ENCODE measurements at places on chromosomes 5 and 9. TPM values are rescaled to one million over a fixed set of nuclear protein-coding genes. Genes with fewer than 3 reads are reported as not detected.

Gene LCN6
- total RNA-seq = not detected

Gene CNTNAP3
- total RNA-seq = 1.1 TPM

Gene LRRC70
- 0.83 TPM for total RNA-seq

Gene CRHBP
- not detected for total RNA-seq

- DNase-seq = peak; percentile 66
These were observed 49.5 kb downstream of the AGXT2 start for GRCh38 chr5:34998058-34998789.

DNA sequence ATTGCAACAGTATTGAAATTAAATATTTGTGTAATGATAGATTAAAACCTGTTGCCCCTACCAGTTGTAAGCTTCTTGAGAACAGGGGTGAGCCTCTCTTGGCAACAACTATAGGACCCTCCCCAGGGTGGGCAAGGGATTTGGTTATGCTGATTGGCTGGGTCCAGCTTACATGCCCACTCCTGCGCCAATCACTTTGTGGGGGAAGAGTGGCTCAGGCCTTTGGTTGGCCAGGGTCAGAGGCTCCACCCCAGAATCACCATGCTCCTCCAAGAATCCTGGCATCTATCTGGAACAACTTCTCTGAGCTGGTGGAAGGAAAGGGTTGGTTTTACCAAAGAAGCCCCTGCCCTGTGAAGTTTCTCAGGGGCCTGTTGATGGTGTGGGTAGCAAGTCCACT is 8.6 kb upstream of the PITX1 start:
- DNase-seq = no peak

GRCh38 chr5:33755231-33755630 is 136.6 kb downstream of the ADAMTS12 start:
- peak; percentile 40 for DNase-seq

DNA sequence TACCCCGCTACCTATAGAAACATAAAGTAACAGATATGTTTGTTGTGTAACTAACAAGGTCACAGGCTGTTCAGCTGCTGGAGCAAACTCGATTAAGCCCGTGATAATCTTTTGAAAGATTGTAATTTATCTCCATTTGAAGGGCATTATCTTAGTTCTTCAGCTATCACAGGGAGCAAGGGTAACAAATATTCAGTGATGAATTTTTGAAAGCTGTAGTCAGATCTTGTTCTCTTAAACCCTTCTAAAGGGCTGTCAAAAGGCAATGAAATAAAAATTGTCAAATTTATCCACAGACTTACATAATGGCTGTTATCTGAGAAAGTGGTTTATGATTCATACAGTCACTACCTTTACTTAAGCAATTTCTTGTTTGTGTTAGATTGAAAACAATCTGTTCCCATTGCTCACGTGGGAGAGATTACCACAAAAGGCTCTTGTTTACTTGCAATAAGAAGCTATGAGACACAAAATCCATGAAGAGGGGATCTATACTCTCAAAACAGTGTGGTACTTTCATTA is 78.3 kb upstream of the ZNF608 start:
- DNase-seq = peak; percentile 85

DNA sequence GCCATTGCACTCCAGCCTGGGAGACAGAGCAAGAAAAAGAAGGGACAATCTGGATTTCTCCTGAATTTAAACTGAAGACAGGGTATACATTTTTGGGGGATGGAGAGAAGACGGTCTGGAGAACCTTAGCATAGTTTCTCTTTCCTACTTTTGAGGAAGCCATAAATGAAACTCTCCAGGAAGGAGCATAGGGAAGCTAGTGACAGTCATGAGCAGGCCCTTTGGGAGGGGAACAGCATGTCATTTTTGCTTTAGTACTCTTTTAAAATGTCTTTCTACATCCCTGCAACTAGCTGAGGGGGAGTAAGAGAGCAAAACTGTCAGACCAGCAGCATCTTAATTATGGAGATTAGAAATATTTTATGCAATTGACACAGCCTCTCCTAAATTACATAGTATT is 8.2 kb upstream of the SLC44A1 start:
- no peak for DNase-seq

GRCh38 chr5:135821802-135822201 is 12.7 kb upstream of the SLC25A48 start:
- DNase-seq = no peak

Data from IMR-90 (cell line).